ENCODE measurements at places on chromosomes 4 and X.

GRCh38 chr4:26367811-26368210, 47.0 kb downstream of the RBPJ start:
- no peak for DNase-seq

- DNase-seq, result peak; percentile 33
These were observed 168.9 kb downstream of the ZNF674 start for GRCh38 chrX:46376246-46376885.

DNA sequence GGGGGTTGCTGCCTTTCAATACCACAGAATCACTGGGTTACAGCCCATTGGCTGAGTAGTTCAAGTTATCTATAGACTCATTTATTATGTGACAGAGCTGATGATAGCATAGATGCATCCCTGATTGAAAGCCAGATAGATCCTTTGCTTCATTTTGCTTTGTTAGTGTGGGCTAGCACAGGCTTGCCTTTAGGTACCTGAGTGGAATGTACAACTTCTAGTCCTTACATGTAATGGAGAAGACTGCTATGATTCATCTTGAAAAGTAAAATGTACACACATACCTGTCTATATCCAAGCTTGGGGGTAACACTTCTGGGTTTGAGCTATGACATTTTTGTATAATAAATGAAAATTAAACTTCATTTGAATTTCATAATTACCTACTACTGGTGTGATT, 226.0 kb upstream of the FTHL17 start:
- no peak for DNase-seq

- DNase-seq, result no peak
These were observed 343.9 kb upstream of the NOCT start for GRCh38 chr4:138671606-138672084.

DNA sequence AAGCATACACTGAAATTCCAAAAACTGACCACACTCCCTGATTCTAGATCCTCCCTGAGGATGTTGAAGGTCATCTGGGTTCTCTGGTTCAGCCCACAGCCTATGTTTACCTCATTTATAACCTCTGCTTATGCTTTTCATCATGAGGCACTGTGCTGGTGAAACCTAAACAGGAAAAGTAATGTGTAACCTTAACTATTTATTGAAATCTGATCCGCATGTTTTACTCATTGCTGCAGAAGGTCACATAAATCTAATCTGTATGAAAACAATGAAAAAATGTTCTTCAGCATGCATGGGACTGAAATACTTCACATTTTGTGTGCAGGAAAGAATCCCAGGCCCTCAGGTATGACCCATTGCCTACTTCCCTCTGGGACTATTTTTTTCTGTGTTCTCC, 30.3 kb downstream of the UCHL1 start:
- DNase-seq, result no peak

DNA sequence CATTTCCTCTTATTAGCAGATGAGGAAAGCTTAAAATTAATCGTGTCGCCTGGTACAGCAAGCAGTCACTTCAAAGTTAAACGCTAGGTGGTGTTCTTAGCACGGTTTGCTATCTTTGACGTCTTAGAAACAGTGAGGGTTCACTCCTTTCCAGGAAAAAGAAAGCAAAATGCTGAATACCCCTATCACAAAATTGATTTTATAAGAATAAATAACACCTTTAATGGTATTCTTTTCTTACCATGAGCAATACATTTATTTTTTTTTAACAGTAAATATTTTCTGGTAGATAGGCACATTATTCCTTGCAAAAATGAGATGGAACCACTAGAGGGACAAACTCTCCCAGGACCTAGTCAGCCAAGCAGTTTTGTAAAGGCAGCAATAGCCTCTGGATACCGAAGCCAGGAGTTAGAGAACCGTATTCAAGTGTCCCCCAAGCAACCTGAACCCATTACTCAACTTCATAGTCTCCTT, 153.9 kb downstream of the KDR start:
- DNase-seq, result peak; percentile 26

DNA sequence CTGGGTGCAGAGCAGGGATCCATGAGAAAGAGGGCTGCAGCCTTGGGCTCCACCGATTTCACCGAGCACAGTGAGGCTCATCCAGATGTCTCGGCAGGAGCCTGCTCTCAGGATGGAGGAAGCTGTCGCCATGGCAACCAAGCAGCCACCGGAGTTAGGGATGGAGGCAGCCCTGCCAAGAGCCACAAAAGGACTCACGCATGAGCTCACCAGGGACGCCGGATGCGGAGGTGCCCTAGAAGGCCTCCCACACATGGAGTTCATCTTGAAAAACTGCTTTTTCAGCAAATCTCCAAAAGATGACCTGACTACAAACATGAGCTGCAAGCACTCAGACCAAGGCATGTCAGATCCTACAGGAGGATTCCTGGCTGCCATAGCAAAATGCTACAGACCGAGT, 90.7 kb downstream of the WFS1 start:
- DNase-seq, result no peak

DNA sequence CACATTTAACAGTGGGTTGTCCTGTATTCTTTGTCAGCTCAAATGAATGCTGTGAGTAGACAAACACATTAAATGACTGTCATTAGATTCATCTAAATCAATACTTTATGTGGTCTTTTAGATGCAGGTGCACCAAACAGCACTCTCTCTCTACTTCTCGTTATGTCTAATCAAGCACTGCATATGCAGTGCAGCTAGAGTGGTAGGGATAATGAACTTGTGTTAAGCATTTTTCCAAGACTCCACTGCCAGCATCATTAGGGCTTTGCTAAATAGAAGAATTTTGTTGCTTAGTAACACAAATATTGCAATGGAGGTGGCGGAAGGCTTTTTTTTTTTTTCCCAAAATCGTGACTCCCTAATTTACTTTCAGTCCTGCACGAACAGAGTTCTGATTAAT, 447.0 kb upstream of the GALNT7 start:
- DNase-seq, result no peak

GRCh38 chr4:168433571-168433970, 46.7 kb downstream of the DDX60L start:
- no peak for DNase-seq

- DNase-seq, result no peak
These were observed 1779.0 kb downstream of the PCDH7 start for GRCh38 chr4:32499171-32499570.

DNA sequence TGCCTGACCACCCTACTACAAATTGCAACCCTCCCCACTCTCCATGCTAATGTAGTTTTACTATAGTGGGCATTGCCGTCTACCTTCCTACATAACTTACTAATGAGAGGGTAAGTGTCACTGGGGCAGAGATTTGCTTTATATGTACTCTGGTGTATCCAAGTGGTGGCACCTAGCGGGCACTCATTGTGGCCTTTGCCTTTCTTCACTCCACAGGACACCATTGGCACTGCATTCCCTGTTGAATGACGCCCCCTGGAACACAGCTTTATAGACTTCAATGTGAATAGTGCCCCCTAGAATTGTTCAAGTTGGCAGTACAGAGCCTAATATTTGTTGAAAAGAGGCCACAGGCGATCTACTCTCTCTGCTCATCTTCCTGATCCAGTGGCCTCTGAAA, 215.8 kb downstream of the MID1IP1 start:
- DNase-seq, result no peak

GRCh38 chr4:86302251-86302650, 57.6 kb downstream of the MAPK10 start:
- no peak for DNase-seq

DNA sequence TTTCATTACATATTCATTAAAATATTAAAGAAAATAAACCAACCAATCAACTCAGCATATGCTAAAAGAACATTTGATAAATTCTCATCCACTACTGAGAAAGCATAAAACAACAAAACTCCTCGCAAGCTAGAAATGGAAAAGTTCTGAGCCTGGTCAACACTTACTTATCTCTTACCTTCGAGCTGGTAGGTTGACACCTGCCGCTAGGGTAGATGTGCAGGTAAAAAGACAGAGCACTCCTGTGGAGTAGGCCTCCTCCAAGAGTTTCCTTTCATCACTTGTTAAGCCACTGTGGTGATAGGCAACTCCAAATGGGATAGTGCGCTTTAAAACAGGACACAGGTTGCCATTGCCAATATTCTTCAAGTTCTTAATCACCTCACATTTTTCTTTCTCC, 18.9 kb downstream of the HELQ start:
- DNase-seq, result no peak

DNA sequence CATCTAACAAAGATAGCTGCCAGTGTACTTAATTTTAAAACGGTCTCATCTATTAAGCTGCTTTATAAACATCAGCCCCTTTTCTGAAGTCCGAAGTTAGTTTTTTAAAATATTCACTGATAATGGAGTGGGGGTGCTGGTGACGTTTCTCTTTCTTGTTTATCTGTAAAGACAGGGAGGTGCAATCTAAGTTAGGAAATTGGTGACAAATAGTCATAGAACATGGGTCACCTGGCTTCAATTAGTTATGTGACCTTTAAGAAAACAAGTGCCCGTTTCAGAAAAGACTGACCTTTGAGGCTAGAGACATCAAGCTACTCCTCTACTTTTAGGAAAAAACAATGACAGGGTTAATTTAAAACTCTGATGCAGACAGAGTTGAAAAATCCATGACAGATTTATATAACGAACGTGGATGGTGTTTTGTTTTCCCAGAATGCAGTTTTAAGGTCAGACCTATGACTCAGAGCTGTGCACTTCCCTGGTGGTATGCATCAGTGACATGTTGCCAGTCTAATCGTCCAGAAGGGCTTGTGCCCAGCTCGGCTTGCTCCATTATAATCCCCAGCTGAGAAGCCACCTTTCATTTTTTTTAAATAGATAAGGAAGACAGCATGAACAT, 38.2 kb downstream of the FHL1 start:
- DNase-seq, result no peak

- DNase-seq, result peak; percentile 80
These were observed 9.4 kb downstream of the TMEM187 start for GRCh38 chrX:153981771-153982533.

- peak; percentile 76 for DNase-seq
These were observed 14.4 kb upstream of the ASMTL start for GRCh38 chrX:1466971-1467561.

DNA sequence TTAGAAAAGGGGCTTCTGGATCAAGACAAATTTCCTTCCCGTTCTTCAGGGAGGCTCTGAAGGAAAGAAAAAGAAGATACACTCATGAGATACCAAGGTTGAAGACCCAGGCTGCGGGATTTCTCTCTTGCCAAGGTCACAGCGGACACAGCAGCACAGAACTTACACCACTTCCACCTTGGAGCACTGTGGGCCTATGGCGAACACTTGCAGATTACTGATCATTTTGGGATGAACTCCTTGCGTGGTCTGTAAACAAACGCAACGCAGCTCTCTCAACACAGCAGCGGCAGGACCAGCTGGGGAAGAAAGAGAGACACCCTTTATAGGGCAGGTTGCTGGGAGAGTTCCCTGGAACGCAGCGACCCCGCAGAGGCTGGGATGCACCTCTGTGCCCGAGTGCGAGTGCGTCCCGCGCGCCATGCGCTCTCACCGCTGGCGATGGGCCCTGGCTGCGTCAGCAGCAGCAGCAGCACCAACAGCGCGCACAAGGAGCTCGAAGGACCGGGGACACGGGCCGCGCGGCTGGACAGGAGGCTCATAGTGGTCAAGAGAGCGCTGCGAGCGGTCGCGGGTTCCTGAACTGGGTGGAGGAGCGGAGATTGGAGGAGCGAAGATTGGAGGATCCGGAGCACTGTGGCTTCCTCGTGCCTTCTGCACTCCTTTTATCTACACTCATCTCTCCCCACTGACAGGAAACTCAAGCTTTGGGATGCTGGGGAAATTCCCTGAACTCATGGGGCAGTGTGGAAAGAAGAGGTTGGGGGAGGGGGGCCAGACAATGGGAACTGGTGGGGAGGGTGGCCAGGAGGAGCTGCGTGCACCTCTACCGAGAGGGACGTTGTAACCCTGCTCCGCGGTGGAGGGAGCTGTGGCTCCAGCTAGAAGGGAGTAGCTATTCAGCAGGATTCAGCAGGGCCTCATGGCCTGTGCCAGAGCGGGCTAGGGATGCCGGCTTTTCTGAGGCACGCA, at the start of gene CXCL5:
TSS of gene CXCL5 (minus strand) at position 638 of the 972 bp plus-strand sequence. CDS start at position 542, 96 bp downstream.
- DNase-seq, result no peak

Measured in activated naive CD4-positive, alpha-beta T cell treated with anti-CD3 and anti-CD28 coated beads, Interleukin-2, amount 10 ng/mL, durations not matched to agents 7 days and 5 days (primary cell).